ENCODE measurements at places on chromosomes 1 and 21.

GRCh38 chr1:17869815-17870214 lies 114.7 kb downstream of the ACTL8 start:
- DNase-seq: no peak

GRCh38 chr21:41251961-41252642 lies 64.5 kb upstream of the FAM3B start:
- no peak for DNase-seq

GRCh38 chr1:204623894-204624361 lies 61.6 kb downstream of the LRRN2 start:
- DNase-seq: no peak

DNA sequence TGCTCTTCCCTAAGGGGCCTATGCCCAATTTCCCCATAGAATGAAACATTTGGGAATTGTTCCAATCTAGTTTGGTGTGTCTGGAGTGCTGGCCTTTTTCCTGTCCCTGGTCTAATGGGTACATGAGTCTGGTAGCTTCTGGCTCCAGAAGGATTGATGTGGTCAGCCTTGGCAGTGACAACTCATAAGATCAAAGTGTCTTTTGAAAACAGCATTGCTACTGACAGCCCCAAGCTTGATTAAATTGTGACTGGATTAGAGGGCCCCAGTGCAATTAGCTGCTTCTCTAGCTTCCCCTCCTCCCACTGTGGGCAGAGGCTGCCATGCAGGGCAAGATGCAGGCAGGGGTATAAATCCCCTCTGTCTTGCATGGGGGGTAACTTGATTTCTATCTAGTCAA lies 130.9 kb downstream of the UCK2 start:
- no peak for DNase-seq

GRCh38 chr21:38273745-38274542 lies 17.2 kb downstream of the KCNJ15 start:
- DNase-seq: no peak
